NCI-H69 (cell line): ENCODE measurements at places on chromosomes 6 and 20.

- DNase-seq: no peak
These were observed 67.1 kb downstream of the FGD2 start for GRCh38 chr6:37072526-37072925.

DNA sequence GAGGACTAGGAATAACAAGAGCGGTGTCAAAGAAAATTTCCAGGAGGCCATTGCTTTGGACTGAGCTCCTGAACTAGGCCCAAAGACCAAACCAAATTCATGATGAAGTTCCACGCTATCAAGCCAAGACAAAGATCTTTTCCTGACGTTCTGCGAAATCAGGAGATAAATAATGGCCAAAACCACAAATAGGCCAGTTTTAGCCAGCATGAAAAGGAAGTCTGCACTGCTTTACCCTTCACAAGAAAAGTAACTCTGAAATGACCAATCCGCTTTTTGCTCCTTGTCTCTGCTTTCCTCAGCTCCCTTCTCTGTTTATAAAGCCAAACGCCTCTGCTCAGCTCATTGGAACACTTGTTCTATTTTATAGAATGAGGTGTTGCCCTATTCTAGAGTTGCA is 6.7 kb downstream of the NCOA5 start:
- DNase-seq: no peak

GRCh38 chr6:87907521-87907920 is 140.1 kb upstream of the SPACA1 start:
- DNase-seq: no peak

DNA sequence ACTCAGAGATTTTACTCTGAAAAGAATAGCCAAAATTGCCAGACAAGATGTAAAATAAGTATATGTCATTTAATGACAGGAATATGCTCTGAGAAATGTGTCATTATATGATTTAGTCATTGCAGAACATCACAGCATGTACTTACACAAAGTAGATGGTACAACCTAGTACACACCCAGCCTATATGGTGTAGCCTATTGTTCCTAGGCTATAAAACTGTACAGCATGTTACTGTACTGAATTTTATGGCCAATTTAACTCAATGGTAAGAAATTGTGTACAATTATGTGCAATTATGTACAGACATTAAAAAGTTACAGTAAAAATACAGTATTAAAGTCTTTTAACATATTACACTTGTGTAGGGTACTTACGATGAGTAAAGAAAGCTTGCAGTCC is 311.9 kb upstream of the EPHA7 start:
- peak; percentile 92 for DNase-seq

DNA sequence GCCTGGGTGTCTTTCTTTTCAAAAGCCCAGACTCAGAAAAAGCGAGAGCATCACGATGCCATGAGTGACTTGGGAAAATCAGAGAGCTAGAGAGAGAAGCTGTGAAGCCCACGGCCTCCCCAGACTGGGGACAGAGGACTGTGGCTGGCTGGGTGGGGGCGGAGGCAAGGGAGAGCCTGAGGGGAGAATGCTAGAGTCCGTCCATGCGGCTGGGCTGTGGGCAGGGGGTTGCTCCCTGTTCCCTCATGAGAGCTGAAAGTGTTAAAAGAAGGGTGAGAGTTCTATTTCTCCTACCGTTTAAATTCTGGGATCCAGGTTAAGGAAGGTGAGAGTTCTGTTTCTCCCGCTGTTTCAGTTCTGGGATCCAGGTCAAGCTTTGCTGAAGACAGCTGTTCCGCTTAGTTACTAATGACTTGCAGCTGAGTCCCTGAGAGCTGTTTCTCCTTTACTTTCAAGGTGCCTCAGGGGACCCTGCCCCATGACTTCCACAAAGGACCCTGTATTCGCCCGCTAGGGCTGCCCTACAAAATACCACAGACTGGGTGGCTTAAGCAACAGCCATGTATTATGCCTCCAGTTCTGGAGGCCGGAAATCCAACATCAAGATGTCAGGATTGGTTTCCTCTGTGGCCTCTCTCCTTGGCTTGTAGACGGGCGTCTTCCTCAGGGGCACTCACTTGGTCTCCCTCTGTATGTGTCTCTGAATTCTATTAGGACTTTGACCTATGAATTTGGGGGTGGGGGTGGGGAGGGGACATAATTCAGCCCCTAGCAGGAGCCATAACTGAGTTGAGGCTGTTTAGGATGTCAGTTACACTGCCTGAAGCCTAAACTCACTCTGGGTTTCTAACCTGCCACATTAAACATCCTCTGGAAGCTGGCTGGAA is 127.0 kb downstream of the PXDC1 start:
- peak; percentile 54 for DNase-seq
